ENCODE measurements at places on chromosomes 16 and 17. TPM values are rescaled to one million over a fixed set of nuclear protein-coding genes. Genes with fewer than 3 reads are reported as not detected.

The ITGA3 gene
- total RNA-seq: 10.5 TPM

The SPEM2 gene
- under 0.01 TPM for total RNA-seq

The SOST gene
- not detected for total RNA-seq

The SDR42E2 gene
- 0.27 TPM for total RNA-seq

The KRTAP2-2 gene
- total RNA-seq: not detected

The NACA2 gene
- not detected for total RNA-seq

The TNFRSF13B gene
- 0.27 TPM for total RNA-seq

The LRRC36 gene
- total RNA-seq: 0.27 TPM

The FN3K gene
- 2.7 TPM for total RNA-seq

The ITGAD gene
- not detected for total RNA-seq

The IGF2BP1 gene
- total RNA-seq: under 0.01 TPM

The DCTN5 gene
- 37.4 TPM for total RNA-seq

The PDILT gene
- not detected for total RNA-seq

The ATP2A3 gene
- total RNA-seq: 377 TPM

The OMG gene
- total RNA-seq: under 0.01 TPM

The PRSS33 gene
- not detected for total RNA-seq

GRCh38 chr16:85398688-85399582 lies 214.2 kb upstream of the GSE1 start:
- DNase-seq: no peak

- no peak for DNase-seq
These were observed 295.3 kb upstream of the KIF2B start for GRCh38 chr17:53527473-53527872.

GRCh38 chr17:4422864-4423263 lies 10.9 kb upstream of the SPNS3 start:
- no peak for DNase-seq

DNA sequence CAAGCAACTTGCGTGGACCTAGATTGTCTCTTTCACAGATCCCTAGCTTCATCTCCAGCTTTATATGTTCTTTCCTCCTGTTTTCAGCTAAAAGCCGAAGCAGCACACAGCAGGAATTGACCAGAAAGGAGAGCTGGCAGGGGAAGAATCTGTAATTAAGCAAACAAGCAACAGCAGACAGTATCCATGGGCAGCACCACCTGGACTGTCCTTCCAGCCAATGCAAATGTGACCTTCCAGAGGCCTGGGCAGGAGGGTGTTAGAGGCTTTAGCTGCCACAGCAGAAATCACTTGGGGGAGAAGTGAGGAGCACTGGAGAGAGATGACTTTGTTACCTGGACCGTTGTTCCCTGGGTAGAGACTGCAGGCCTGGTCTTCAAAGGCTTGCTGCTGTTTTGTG lies 427.6 kb upstream of the GOT2 start:
- DNase-seq: no peak

DNA sequence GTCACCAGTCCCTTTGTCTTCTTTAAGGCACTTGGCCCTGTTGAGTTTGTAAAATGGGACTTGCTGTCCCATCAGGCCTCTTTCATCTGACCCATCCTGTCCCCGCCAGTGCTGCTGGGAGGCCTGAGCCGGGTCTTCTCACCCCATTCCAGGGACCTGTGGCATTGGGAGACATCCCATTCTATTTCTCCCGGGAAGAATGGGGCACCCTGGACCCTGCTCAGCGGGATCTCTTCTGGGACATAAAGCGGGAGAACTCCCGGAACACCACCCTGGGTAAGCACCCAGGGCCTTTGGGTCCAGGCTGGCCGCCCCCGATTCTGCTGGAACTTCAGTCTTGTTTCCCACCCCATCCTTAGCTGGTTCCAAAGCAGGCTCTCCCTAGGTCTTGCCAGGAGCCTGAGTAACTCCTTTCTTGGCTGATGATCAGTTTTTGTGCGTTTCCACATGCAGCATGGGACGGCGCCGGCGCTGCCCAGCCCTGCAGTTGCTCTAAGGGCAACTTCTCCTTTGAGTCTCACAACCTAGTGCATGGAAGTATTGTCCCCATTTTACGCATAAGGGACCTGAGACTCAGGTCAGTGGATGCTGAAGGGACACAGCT lies 4.1 kb downstream of the ZNF213 start:
- no peak for DNase-seq

DNA sequence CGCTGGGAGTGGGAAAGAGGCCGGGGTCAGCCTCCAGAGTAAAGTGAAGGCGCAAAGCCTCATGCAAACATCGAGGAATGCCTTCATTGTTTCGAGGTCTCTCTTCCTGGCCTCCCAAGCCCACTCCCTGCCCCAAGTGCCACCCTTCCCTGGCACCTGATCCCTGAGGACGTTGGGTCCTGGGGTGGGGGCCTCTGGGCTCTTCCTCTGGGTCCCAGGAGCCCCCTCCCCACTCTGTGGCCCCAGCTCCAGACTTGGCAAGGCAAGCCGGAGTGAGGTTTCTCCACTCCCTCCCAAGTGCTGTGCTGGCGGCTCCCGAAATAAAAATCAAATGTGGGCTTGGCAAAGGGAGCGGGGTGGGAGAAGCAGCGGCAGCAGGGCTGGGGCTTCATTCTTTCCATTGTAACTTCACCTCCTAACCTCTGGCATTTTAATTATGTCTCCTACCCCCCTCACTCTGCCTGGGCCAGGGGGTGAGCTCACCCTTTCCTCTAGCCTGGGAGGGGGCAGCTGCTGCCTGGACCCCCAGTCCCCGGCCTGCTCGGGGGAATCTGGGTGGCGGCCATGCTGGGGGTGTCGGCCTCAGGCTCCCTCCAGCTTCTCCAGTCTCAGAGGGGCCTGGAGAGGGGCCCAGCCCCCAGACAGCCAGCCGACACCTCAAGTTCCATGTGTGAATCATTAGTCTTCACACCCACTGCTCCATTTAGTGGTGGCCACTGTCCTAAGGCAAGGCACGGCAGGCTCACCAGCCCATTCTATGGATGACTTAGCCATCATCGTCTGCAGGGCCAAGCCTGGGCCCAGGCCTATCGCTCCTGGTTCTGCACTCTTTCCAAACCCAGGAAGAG lies 14.6 kb upstream of the TMEM92 start:
- DNase-seq: no peak

- peak; percentile 45 for DNase-seq
These were observed 383.2 kb upstream of the CCL2 start for GRCh38 chr17:33871720-33872540.

DNA sequence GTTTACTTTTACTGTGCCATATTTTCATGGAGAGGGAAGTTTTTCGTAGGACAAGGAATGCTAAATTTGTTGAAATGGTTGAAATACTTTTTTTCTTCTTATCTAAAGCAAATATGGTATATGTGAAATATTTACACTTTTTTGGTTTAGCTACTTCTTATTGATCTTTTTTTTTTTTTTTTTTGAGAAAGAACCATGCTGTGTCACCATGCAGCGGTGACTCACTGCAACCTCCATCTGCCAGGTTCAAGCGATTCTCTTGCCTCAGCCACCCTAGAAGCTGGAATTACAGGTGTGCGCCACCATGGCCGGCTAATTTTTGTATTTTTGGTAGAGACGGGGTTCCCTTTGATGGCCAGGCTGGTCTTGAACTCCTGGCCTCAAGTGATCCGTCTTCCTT lies 100.5 kb downstream of the FTO start:
- no peak for DNase-seq

DNA sequence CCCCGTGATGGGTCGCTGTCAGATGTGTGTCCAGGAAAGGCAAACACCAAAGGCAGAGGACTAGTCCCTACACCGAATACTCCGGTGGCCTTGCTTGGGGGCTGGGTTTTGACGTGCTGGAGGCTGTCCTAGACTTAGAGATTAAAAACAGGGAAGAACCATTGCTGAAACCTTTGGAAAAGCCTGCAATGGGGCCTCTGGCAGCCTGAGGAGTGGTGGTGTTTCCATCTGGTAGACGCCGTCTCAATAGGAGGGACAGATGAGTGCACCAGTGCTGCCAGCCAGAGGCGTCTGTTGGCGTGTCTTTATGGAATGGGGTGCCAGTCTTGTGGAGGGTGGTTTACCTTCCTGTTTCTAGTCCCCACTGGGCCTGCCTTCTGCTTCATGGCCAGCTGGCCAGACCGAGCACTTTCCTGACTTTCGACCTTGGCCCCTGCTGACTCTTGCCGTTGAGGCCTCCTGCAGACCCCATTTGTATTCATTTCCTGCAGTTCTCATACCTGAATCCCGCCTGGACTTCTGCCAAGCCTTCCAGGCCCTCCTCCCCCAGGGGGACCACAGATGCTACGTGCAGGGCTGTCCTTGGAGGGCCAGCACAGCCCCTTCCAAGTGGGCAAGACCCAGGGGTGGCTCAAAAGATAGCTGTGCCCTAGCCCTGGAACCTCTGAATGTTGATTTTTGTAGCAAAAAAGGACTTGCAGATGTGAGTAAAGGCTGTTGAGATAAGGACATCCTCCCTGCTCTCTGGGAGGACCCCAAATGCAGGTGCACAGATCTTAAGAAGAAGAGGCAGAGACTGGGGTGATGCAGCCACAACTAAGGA lies 1.9 kb upstream of the DNASE1 start:
- no peak for DNase-seq

DNA sequence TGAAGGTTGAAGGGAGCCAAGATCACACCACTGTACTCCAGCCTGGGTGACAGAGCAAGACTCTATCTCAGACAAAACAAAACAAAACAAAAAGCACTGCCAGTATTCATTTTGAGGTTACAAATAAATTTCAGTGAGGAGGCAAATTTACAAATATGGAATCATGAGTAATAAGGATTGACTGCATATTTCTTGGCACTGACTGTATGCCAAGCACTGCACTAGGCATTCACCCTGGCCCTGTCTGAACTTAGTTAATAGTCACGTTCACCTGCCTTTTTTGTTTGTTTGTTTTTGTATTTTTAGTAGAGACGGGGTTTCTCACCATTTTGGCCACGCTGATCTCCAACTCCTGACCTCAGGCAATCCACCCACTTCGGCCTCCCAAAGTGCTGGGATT lies 5.1 kb downstream of the LDAF1 start:
- no peak for DNase-seq

DNA sequence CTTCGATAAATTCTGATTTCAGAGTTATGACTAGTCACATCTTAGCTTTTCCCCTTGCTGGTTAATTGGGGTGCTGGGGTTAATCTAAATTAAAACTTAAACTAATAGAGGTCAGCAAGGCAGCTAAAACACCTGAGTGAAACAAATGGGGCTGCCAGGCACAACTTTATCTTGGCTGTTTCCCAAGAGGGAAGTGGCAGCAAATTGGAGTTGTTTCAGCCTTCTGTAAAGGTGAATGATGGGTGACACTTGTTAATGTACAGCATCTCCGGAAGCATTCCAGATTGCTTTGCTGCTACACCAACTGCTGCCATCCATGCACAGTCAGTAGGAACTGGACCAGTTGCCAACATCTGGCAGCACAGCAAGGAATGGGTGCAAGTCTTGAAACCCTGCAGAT lies 43.9 kb downstream of the AATF start:
- DNase-seq: no peak

GRCh38 chr17:42087042-42087701 lies 11.1 kb downstream of the ZNF385C start:
- no peak for DNase-seq

DNA sequence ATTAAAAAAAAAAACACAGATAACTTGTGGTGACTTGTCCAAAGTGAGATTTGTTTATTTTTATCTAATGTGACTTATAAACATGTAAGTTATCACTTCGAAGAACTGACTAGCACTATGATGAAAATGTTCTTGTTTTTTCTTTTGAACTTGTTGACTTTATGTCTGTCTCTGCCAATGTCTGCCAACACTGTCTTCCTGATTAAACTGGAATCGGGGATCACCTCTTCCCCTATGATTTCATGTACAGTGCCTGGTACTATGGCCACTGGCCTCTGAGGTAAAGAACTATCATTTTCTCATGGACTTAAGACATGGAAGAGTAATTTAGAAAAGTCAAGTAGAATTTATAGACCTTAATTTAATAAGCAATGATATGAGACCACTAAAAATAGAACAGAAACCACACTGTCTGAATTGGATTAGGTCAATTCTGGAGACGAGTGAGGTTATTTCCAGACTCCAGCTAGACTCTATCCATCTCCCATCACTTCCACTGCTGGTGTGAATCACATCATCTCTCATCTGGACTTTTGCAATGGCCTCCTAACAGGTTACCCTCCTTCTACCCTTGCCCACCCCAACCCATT lies 8.9 kb downstream of the C17orf78 start:
- DNase-seq: no peak

GRCh38 chr16:68458101-68458500 lies 9.8 kb upstream of the SMPD3 start:
- no peak for DNase-seq

DNA sequence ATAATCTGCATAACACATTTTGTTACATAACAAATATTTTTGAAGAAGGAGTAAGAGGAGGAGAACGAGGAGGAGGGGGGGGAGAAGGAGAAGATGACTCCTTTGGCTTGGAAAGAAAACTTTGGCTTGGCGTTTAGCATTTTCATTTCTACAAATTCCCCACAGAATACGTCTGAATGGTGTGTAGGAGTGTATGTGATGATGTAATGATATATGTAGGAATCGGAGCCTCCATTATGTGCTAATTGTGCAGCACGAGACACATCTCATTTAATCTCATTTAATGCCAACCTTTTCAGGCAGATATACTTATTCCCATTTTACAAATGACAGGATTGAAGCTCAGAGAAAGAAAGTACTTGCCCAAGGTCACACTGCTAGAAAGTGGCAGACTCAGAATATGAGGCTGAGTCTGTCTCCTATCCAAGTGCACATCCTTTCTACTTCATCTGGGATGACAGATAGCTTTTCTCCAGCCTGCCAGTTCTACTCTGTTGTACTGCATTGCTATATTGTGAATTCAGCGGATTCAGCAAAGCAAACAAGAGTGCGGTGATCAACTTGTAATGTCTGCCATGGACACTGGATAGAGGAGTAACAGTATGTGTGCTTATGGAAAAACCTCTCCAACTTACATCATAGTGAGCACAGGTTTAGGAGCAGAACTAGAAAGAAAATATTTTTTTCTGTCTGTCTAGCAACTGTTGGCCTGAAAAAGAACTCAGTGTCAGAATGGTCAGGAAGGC lies 10.4 kb upstream of the SLC47A2 start:
- DNase-seq: no peak

- DNase-seq: no peak
These were observed 116.5 kb downstream of the CMIP start for GRCh38 chr16:81560979-81561657.

Data from hematopoietic multipotent progenitor cell (in vitro differentiated cells).